Type B pancreatic cell (in vitro differentiated cells): ENCODE measurements at places on chromosomes 2 and 18.

DNA sequence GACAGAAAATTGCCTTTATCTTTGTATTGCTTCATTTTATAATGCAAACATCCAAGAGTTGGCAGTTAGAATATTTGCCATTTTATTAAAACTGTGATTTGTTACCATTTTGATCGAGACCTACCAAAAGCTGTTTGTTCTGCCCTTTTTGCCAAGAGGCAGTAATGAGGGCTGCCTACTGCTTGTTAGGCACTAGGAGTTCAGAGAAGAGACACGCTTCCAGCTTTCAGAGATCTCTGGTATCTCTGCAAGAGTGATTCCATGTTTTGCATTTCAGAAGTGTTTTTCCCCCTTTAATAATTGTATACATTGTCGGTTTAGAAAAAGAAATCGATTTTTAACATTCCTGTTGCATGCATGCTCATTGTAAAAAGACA lies 628 bp downstream of the MRPL30 start:
- DNase-seq: no peak

DNA sequence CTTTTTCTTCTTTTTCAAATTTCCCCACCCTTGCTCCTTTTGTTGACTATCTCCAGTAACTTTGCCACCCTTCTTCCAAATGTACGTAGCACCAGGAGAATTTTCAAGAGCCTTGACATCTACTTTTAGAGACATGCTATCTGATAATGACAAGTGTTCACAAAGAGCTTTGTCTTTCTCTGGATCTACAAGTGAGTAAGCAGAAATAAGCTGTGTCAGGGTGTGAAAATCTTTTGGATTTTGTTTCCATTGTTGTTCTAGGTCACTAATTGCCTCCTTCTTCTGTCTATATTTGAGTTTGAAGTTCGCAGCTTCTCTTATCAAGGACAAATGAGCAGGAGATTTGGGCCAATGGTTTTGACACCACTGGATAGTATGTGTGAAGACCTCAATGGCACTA lies 8.4 kb upstream of the C18orf32 start:
- DNase-seq: no peak

DNA sequence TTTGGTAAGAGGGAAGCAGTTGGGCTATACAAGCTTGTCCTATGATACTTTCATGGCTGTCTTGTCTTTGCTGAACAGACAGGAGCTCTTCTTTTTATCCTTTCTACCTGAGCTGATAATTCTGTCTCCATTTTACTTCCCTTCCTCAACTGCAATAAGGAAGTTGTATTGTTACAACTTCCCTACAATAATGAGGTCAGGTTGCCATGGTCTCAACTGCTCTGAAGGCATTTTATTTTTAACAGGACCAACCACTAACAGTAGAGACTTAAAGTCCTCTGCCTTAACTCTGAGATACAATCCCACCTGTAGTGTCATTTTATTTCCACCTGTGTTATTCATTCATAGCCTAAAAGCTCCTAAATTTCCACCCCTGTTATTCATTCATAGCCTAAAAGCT lies 118.6 kb upstream of the PGAP1 start:
- DNase-seq: no peak

DNA sequence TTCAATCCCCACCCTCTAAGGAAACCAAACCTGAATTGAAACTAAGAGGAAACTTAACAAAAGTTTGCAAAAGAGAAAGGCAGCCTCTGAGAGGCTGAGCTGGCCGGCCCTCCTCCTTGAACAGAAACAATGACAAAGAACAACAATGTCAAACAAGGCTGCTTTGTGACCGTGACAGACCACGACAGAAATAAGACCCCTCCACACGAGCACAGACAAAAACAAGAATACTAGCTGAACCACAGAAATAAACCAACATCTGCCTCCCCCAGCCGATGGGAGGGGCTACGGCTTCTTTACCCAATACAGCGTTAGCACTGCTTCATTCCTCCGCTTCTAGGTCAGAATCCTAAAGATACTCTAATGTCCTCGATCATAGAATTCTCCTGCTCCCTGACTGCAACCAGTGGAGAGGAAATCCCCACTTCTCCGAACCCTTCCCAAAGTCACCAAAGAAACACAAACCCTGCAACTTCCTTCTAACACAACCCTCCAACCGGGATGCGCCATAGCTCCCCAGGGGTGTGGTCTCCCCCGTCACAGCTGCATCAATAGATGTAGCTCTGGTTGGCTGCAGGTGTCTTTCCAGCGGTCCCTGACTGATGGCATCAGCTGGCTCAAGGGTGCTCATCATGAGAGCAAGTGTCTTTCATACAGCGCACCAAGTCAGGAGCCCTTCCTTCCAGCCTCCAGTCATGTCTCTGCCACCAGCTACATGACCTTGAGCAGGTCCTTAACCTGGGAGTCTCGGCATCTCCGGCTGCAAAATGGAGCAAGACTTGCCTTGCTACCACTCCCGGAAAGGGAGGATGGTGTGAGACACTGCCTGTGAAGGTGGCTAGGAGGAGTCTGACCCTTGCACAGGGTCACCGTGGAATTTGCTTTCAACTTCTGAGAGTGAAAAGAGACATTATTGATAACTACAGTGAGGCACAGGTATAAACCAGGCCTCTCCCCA lies 198.6 kb downstream of the HAUS1 start:
- DNase-seq: no peak

DNA sequence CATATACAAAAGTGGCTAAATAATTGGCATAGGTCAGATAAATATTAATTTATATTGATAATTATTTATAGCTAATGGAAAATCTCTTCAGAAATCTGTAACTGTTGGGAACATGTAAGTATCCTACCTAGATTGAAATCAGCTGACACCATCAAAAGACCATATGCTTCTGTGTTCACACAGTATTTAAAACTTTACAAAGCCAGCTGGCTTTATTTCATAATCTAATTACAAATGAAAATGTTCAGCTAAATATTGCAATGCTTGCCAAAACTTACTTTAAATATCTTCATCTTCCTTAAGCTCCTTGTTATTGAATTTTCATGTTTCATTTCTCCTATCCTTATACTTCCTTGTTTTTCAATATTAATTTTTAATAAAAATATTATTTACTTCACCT lies 190.9 kb upstream of the DOK6 start:
- no peak for DNase-seq
